Tibial artery (tissue), 4 donors: ENCODE measurements at places on chromosomes 11 and 22.

- no peak for DNase-seq
Measured at GRCh38 chr11:98871690-98872089, 149.1 kb upstream of the CNTN5 start.

DNA sequence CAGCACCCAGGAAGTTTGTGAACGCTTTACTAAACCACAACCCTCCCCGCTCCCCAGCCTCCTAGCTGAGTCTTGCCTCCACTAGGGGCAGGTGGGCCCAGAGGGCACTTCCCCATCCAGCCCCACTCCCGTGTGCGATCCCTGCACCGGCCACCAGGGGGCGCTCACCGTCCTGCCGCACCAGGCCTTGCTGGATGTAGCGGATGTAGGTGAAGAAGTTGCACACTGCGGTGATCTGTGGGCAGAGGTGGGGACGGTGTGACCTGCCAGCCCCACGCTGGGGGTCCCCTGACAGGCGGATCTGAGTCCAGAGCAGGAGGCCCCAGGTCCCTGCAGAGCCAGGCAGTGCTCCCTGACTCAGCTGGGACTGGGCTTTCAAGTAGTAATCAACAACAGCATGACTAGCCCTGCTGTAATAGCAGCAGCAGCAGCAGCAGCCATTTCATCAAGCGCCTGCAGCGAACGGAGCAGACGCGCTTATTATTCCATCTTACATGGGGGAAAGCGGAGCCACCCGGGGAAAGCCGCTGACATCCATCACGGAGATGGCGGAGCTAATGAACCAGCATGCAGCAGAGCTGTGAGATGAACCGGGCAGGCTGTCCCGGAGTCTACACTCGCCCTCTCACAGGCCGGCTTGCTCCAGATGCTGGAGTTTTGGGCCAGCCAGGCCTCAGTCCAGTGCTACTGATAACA lies 7.9 kb upstream of the FADS3 start:
- DNase-seq: peak; percentile 75

DNA sequence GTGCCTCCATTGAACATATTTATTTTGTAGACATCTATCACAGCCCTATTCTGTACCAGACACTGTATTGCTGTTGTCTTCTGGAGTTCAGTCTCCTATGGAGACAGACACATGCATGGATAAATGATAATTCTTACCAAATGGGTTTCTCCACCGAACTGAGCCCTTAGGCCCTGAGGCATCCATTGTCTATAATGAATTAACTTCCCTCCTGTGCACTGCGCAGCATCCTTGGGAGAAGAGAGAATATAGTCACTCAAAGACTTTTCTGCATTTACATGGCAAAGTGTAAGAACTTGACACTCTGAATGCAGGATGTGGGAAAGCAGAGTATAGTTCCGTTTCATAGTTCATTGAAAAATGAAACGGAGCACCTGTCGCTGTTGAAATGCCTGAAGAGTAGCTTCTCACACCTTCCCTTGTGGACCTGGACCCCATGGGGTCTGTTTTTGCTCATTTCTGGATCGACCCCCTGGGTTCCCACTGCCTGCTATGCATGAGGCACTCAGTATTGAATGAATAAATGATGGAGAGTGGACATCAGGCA lies 6.2 kb downstream of the ZNRF3 start:
- no peak for DNase-seq

DNA sequence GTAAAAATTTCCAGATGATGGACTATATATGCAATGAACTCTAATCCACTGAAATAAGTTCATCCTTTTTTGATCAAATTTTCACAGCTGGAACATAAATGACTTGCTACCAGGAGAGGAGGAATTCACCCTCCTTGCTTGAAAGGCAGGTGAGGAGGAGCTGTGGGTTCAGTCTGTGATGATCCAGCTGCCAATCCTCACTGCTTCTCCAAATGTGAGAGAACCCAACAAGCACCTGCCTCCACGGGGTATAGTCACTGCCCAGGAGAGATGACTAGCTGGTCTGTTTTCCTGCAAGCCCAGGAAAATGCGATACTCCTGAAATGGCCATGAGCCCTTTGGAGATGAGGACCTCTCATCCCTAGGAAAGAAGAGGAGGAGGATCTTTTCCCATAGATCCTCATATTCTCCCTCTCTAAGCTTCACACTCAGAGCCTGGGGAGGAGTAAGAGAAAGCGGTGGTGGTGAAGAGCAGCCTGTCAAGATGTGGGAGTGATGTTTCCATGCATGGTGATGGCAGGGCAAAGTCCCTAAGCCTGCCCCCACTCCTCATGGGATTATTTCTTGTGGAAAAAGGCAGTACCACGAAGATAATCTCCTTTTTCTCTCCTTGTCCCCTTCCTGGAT lies 77.9 kb upstream of the USP47 start:
- no peak for DNase-seq

DNA sequence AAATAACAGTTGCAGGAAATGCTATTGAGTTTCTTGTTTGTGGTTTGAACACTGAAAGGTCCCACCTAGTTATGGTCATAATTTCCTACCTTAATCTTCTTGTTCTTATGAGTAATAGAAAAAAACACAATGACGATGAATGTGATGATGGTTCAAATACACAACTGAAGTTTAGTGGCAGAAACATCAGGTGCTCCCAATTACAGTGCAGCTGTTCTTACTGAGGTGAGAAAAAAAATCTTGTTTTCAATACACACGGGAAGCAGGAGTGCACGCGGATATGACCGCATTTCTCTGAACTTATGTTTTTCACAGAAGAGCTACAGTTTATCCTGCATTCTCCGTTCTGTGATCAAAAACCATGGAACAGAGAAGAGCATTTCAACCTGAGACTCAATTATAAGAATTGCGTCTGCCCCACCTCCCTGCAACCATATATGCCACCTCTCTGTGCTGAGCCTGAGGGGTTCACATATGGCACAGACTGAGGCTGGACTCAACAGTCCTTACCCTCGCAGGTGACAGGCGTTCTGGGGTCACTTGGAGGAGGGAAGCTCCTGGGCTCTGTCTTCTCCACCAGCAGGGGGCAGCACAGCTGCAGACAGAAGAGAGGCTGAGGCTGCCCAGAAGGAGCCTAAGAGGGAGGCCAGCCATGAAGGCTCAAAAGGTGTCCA lies 99.7 kb upstream of the IGLL5 start:
- no peak for DNase-seq

DNA sequence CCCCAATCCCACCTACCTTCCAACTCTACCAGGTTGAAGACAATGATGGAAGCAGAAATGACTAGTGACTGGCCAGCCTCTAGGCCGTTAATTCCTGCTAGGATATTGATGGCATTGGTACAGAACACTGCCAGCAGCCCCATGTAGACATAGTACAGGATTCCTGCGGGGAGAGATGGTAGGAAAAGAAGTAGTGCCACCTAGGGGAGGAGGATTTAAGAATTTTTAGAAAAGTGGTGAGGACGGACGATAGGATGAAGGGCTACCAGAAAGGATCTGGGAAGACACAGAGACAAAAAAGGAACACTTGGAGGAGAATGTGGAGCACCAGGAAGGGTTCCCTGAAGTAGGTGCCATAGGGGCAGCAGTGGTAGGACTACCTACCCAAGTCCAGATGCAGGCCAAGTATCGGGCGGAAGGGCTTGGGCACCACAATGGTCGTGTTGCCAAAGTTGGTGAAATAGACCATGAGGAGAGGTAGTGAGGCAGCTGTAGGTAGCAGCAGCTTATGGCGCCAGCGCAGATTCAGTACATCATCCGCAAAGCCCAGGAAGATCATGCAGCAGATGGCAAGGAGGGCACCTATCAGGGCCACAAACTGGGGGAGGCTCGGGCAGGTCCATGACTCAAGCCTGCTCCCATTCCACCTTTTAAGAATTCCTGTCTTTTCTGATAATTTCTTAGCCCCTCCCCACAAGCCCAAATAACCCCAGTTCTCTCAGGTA lies 1.2 kb downstream of the DPAGT1 start:
- DNase-seq: no peak

DNA sequence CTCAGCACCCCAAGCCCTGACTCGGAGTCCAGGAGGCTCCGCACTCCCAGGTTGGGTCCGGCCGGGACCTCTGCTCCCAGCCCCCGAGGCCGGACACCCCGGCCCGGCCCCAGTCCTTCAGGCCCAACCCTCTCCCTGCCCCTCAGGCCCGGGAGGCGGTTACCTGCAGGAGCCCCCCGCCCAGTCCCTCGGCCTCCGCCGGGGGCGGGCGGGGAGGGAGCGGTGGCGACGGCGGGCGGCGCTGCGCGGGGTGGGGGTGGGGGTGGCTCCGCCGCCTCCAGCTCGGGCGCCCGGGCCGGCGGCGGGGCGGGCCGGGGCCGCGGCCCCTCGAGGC lies 310 bp downstream of the TCF20 start:
- DNase-seq: no peak

DNA sequence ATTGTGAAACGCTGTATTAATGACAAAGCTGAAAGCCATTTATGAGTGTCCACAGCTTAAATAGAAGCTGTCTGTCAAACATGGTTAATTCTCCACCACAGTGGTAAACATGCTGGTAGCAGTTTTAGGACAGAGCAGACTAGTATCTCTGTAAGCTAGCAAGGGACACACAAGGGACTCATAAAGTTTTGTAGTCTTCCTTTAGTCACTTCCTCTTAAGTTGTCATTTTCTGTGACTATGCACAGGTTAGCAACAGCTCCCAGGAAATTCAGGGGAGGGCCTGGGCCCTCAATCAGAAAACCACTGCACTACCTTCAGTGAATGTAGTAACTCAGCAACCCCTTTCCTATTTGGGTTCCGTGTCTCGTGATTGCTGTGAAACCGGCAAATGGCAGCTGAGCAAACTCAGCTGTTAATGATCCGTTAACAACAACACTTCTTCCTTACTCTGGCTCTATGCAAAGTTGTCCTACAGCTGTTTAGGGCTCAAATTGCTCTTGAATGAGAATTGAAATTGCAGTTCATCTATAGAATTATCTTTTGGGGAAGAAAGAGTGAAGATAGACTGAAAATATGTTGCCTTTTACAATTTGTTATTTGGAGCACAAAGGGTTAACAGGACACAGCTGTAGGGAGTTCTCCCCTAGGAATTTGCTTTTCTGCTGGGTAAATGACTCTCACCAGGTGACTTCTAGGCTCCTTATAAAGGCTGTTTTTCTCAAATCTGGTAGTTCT lies at the start of gene MMP26:
Gene MMP26 (plus strand): TSS at position 731 of the 736 bp plus-strand sequence.
- no peak for DNase-seq

- no peak for DNase-seq
Measured at GRCh38 chr11:60957188-60957587, 5.2 kb upstream of the SLC15A3 start.

DNA sequence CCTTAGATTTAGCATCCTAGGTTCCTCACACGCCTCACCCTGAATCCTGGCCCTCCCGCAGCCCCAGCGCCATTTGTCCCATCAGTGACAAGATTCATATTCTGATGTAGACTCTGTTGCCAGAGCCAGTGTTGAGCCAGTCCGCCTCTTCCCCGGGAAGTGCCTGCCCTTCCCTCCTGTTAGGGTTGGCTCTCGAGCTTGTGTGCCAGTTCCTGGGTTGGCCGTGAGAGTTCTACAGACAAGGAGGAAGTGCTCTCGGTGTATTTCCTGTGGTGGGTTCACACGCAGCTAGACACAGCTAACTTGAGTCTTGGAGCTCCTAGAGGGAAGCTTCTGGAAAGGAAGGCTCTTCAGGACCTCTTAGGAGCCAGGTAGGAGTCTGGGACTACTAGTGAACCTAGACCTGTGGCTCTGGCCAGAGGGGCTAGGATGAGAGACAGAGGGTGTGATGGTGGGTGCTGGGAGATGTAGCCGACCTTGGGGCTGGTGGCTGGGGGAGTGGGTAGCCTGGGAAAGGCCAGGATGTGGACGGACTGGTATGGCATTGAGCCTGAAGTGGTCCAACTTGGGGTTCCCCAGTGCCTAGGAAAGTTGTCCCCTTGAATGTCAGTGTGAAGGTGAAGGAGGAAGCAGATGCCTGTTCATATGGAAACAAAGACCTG lies at the start of gene IL18BP:
Gene IL18BP (plus strand): TSS at position 261 of the 662 bp plus-strand sequence. CDS start 1,076 bp downstream, outside the sequence.
- peak; percentile 70 for DNase-seq

DNA sequence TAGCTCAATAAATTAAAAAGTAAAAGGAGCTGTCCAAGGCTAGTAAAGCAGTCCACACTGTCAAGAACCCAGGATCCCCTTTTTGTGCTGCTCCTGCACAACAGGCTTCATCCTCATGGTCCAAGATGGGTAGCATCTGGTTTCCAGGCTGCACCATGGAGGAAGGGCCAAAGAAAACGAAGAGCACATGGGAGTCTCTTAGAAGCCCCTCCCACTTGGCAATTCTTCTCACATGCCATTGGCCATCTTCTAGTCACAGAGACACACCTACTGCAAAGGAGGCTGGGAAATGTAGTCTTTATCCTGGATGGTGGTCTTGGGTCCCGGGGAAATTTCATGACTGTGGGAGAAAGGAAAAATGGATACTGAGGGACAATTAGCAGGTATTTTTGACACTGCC lies 37.8 kb downstream of the PRR5L start:
- DNase-seq: no peak

GRCh38 chr11:75262436-75262835 lies 21.9 kb downstream of the TPBGL start:
- DNase-seq: peak; percentile 32

GRCh38 chr11:86675017-86675416 lies 2.6 kb upstream of the ME3 start:
- DNase-seq: no peak
